ENCODE measurements at places on chromosomes 4 and X.

DNA sequence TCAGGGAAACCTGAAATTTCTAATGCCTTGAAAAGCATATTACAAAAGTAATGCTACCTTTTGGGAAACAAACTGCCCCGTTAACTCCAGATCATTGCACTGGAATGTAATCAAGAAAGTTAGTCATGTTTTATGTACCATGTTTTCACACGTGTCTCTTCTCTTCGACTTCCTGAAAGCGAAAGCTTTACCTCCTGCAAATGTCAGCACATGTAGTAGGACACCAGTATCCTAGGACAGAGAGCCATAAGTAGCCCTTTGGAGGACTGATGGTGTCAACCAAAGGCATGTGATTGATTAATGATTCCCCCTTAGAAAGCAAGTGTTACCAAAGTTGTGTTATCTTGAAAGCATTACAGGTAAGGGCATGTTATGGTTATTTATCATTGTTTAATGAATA lies 8.8 kb upstream of the MND1 start:
- no peaks in the 10 kb centered on the region for H3K27me3 ChIP-seq
- peaks cover 15% of the 10 kb centered on the region for H3K4me1 ChIP-seq
- no peak overlapping the region for H3K4me3 ChIP-seq
- no peak for DNase-seq

DNA sequence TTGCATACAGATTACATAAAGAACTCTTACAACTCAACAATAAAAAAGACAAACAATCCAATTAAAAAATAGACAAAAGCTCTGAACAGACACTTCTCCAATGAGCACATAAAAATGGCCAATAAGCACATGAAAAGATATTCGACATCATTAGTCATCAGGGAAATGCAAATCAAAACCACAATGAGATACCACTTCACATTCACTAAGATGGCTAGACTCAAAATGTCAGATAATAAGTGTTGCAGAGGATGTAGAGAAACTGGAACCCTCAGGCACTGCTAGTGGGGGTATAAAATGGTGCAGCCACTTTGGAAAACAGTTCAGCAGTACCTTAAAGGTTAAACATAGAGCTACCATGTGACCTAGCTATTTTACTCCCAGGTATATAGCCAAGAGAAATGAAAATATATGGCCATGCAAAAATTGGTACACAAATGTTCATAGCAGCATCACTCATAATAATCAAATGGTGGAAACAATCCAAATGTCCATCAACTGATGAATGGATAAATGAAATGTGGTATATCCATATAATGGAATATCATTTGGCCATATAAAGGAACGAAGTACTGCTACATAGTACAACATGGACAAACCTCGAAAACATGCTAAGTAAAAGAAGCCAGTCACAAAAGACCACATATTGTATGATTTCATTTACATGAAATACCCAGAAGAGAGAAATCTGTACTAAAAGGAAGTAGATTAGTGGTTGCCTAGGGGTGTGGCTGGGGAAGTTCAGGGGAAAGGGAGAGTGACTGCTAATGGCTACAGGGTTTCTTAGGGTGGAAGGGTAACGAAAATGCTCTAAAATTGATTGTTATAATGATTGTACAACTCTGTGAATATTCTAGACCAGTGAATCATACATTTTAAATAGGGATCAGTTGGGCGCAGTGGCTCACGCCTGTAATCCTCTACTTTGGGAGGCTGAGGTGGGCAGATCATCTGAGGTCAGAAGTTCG lies 29.4 kb downstream of the SASH3 start:
- DNase-seq: no peak
- H3K4me3 ChIP-seq: no peak overlapping the region
- no peak overlapping the region for H3K27ac ChIP-seq
- H3K36me3 ChIP-seq: peaks cover 30% of the 10 kb centered on the region

DNA sequence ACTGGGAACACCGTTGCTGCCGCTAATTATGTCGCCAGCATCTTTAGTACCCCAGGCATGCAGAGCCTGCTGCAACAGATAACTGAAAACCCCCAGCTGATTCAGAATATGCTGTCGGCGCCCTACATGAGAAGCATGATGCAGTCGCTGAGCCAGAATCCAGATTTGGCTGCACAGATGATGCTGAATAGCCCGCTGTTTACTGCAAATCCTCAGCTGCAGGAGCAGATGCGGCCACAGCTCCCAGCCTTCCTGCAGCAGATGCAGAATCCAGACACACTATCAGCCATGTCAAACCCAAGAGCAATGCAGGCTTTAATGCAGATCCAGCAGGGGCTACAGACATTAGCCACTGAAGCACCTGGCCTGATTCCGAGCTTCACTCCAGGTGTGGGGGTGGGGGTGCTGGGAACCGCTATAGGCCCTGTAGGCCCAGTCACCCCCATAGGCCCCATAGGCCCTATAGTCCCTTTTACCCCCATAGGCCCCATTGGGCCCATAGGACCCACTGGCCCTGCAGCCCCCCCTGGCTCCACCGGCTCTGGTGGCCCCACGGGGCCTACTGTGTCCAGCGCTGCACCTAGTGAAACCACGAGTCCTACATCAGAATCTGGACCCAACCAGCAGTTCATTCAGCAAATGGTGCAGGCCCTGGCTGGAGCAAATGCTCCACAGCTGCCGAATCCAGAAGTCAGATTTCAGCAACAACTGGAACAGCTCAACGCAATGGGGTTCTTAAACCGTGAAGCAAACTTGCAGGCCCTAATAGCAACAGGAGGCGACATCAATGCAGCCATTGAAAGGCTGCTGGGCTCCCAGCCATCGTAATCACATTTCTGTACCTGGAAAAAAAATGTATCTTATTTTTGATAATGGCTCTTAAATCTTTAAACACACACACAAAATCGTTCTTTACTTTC lies 1.8 kb downstream of the UBQLN2 start:
- no peak for DNase-seq
- H3K36me3 ChIP-seq: no peaks in the 10 kb centered on the region
- H3K27me3 ChIP-seq: no peaks in the 10 kb centered on the region

- H3K27me3 ChIP-seq: no peaks in the 10 kb centered on the region
- H3K27ac ChIP-seq: no peak overlapping the region
- H3K4me3 ChIP-seq: no peak overlapping the region
- DNase-seq: no peak
- H3K36me3 ChIP-seq: no peaks in the 10 kb centered on the region
- peaks cover 16% of the 10 kb centered on the region for H3K4me1 ChIP-seq
Observed at GRCh38 chr4:27048429-27049238, 188.0 kb downstream of the STIM2 start.

- H3K4me1 ChIP-seq: no peaks in the 10 kb centered on the region
- no peak overlapping the region for H3K27ac ChIP-seq
- no peaks in the 10 kb centered on the region for H3K27me3 ChIP-seq
- DNase-seq: no peak
Observed at GRCh38 chr4:132218406-132218805, 930.7 kb upstream of the PCDH10 start.

DNA sequence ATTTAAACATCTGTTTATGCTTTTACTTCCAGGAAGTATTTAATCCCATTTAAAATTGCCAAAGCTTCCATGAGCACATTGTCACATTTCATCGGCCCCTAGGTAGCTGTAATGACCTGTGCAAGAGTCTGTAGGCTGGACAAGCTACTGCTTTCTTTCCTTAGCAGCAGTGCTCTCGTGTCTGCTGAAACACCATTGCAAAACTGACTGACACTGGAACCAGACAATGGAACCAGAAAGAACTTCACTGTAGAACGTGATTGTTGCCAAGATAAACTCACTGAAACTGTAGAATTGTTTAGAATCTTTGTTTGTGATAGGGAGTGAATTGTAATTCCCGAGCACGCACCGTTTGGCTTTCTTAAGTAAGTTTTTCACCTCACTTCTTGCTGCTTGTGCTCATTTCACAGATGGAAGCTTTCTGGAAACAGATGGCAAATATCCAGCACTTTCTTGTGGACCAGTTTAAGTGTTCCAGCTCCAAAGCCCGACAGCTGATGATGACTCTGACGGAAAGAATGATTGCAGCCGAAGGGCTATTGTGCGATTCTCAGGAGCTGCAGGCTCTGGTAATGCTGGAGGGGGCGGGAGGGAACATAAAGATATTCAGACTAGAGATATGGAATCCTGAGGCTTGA lies 36.9 kb downstream of the EVC start:
- DNase-seq: no peak
- peaks cover 29% of the 10 kb centered on the region for H3K4me1 ChIP-seq
- no peaks in the 10 kb centered on the region for H3K27me3 ChIP-seq
